ENCODE measurements at places on chromosomes 5 and 9.

- DNase-seq = peak; percentile 83
Measured at GRCh38 chr5:141747152-141748141, 65.4 kb upstream of the ARAP3 start.

GRCh38 chr9:97723819-97724218 is 26.7 kb upstream of the XPA start:
- no peak for DNase-seq

GRCh38 chr9:98968601-98969337 is 25.1 kb downstream of the COL15A1 start:
- DNase-seq = no peak

DNA sequence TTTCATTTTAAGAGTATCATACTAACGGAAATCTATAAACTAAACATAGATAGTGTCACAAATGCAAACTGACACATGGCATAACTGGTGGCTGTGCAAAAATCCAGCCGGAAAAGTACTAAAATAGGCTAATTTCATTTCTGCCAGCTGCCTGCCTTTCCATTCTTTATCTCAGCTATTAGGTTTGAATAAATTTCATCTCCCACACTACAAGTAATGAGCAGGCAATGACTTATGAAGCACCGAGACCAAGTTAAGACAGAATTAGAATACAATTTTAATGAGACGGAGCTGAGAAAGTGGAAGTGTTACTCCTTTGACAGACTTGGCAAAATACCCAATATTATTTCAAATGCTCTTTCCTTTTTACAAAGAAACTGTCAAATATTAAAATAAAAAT is 258.8 kb upstream of the ZNF608 start:
- no peak for DNase-seq

- DNase-seq = no peak
Measured at GRCh38 chr5:108321341-108321740, 60.6 kb downstream of the FBXL17 start.

GRCh38 chr5:80592105-80592504 is 22.0 kb upstream of the ANKRD34B start:
- no peak for DNase-seq

GRCh38 chr9:113372059-113372458 is 4.7 kb downstream of the HDHD3 start:
- no peak for DNase-seq

GRCh38 chr9:132531195-132531594 is 51.2 kb upstream of the BARHL1 start:
- no peak for DNase-seq

DNA sequence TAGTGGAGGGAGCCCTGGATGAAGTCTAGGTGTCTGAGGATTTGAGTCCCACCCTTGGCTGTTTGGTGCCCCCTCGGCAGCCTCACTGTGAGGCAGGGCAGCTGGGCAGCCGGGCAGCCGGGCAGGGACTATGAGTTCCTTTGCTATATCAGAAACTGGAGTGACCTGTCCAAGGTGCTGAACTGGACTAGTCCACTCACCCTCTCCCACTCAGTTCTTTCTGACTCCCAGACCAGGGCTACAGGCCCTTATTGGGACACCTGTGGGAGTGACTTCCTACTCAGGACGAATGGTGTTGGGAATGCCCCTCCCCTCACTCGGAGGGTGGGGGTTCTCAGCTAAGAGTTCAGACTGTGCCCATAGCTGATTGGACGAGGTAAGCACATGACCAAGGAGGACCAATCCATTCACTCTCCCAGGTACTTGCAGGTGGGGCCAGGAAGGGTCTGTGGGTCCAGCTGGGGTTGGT is 34.1 kb upstream of the RAPGEF1 start:
- no peak for DNase-seq

- no peak for DNase-seq
Measured at GRCh38 chr5:154342211-154342610, 103.6 kb upstream of the SAP30L start.

DNA sequence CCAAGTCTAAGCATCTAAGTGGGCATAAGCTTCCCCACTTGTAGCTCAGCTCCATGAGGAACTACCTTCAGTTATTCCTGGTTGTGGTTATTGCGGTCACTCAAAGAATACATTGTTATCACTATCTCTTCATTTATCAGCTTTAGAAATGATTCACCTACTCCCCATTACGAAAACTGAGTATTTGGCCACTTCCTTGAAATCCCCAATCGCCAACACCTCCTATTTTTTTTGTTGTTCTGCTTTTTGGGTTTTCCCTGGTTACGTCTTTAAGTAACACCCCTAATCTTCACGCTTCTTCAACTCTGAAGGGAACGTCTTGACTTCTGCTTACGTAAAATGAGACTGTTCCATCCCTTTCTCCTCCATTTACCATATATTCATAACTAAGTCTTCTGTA is 20.7 kb downstream of the MAPK9 start:
- no peak for DNase-seq

GRCh38 chr9:106883030-106883429 is 20.1 kb downstream of the ZNF462 start:
- DNase-seq = no peak

- DNase-seq = no peak
Measured at GRCh38 chr9:109939698-109940342, 159.8 kb downstream of the PALM2AKAP2 start.

DNA sequence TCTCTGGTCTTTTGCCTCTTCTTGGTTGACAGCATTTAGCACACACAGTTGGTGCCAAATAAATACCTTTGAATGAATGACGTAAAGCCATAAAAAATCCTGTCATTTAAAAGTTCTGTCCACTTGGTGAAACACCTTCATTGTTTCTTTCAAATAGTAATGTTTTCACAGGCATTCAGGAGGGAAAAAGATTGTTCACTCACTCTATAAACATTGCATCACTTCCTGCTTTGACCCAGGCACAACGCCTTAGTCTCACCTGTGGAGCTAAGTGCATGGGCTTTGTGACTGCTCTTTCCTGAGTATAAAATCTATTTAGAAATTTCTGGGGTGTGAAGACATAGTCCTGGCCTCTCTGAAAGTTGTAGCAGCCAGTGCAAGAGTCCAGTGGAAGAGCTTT is 88.9 kb upstream of the CXCL14 start:
- no peak for DNase-seq

GRCh38 chr5:6652025-6652424 is 18.8 kb downstream of the SRD5A1 start:
- DNase-seq = no peak

DNA sequence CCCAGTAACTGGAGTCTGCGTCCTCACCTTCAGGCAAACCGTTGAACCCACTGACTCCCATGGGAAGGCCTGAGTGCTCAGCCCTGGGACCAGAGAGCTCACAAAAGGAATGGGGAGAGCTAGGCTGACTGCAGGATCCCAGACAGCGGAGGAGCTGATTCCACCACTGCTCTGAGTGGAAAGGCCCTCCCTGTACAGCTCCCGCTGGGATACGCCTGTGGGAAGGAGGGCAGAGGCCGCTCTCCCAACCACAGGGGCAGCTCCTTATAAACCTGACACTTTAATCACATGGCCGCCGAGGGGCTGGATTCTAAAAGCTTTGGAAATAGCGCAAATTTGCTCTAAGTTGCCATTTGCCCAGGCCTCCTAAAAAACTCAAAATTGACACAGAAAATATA is 37.1 kb downstream of the DBH start:
- DNase-seq = no peak

GRCh38 chr9:81318571-81318970 is 370.8 kb downstream of the TLE1 start:
- DNase-seq = no peak

GRCh38 chr5:74949976-74950375 is 83.8 kb upstream of the FAM169A start:
- no peak for DNase-seq

- no peak for DNase-seq
Measured at GRCh38 chr5:75723378-75723777, 6.1 kb upstream of the POC5 start.

GRCh38 chr9:125049212-125050049 is 93.9 kb downstream of the SCAI start:
- no peak for DNase-seq

DNA sequence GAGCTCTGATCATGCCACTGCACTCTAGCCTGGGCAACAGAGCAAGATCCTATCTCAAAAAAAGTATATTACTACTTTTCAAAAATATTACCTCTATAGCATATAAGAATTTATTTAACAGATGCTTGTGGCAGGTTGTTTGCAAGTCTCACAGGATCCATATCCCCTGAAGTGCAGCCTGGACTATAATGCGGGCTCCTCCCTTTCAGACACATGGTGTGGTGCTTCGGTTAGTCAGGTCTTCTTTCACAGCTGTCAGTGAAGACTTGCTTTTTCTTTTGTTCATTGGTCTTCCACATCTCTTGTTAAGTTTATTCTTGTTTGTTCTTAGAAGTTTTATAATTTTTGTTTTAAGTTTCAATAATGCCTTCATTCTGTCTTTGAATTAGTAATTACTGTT is 9.4 kb upstream of the HRCT1 start:
- no peak for DNase-seq

DNA sequence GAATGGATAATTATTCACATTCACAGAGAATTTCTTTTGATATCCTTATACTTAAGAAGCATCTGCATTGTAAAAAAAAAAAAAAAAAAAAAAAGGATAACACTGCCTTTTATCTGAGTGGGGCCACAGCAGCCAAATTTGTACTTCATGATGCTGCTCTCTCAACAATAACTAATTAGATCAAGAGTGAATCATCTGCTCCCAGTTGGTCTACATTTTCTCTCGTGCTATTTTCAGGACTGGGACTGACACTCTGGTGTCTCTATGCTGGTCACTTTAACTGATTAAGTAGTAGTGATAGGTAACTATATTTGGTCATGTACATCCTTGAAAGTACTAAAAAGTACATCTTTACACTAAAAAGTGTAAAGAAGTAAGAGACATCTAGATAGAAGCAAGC is 90.1 kb downstream of the RFX3 start:
- no peak for DNase-seq

Measured in upper lobe of right lung (tissue), 1 donor.